ENCODE measurements at places on chromosomes 2 and 18.

DNA sequence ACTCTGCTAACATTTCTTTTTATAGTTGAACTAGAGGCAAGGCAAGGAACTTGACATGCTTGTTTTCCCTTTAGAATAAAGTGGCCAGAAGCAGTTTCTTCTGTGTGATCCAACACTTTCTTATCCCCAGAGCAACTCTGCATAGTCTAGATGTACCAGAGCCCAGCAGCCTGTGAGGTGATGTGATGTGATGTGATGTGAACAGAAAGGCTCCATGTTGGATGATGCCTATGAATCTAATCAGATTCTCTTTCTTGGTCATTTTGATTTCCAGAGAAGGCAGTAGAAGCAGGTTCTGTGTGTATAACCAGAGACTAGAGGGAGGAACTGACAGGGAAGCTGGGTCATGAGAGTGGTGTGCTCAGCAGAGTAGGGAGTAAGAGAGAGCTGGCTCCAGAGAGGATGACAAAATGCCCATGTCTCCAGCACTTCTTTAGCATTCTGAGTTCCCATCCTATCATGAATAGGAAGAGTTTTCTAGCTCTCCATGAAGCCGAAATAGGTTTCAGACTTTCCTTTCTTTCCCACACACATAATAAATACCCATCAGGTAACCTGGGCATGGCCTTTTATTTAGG is 31.0 kb upstream of the PTH2R start:
- no peak for DNase-seq

DNA sequence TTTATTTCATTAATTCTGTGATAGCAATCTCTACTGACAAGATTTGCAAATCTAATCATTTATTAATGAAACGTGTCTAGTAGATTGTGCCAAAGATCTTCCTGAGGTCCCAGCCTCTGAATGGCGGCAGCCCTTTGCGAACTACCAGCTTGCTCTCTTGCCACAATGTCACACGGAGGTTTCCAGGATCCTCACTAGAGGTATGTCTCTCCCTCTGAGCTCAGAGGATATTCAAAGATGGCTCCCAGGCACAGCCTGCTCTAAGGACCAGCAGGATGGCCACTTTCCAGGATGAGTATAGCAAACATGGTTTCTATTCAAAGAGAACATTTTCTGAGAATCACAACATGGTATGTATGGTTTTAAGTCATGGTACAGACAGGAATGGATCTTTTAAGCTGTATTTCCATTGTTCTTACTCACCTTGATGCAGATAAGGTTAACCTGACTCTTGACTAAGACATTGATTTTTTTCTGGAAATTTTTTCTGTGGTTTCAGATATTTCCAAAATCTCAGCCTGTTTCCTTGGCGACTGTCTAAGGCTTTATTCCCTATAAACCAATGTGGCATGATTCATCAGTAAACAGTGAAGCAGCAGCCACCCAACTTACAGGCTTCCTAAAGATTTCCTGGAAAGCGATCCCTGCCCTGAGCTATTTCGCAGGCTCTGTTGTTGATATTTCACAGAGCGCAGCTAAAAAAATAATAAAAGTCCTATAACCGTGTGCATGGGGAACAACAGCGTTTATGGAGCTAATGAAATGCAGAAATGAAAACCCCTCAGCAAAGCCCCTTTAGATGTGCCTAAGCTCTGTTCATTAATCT is 54.1 kb upstream of the KLF7 start:
- no peak for DNase-seq

GRCh38 chr2:73917696-73918207 is 8.9 kb upstream of the DGUOK start:
- no peak for DNase-seq

GRCh38 chr2:176117823-176118371 is 1.3 kb downstream of the HOXD10 start:
- no peak for DNase-seq

GRCh38 chr2:26376799-26377198 is 24.9 kb upstream of the DRC1 start:
- no peak for DNase-seq

DNA sequence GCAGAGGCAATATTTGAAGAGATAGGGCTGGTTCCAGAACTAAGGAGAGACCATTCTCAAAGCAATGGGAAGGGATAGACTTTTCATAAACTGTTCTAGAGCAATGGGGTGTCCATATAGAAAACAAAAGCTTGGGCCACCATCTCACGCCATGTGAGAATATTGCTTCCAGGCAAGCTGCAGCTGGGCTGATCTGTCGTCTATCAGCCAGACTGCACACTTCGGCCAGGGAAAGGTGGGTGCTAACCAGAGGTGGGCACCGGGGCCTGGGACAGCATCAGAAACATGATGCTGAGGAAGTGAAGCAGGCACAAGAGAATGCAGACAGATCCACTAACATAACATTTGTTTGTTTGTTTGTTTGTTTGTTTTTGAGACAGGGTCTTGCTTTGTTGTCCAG is 43.7 kb downstream of the MYO7B start:
- DNase-seq, result no peak

GRCh38 chr2:137696916-137697315 is 267.4 kb upstream of the HNMT start:
- DNase-seq, result no peak

GRCh38 chr2:236644502-236644911 is 74.9 kb downstream of the ACKR3 start:
- DNase-seq, result no peak

DNA sequence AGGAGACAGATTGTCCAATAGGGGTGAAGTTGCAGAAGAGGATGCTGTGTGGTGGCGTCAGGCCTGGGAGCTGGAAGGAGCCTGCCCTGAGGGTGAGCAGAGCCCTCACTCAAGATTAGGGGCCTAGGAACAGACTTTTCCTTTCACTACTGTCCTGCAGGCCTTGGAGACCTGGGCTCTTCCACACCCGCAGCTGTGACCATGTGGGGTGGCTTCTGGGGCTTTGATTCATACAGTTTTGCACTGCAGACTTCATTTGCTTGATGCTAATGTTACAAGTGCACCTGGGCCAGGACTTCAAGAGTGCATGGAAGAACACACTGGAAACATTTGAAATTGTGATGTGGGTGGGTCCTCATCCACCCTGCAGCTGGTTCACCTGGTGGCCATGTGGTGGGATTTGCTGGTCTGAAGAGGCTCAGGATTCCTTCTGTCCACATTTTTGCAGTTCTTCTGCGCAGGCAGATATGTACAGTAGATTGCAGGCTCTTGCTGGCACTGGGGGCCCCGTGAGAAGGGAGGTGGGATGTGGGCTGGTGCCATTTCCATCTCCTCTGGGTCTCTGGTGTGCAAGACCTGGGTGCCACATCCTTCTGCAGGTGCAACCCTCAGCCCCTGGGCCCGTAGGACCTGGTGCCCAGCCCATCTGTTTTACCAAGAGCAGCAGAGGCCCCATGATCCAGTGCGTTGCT is 9.9 kb downstream of the GLI2 start:
- no peak for DNase-seq

DNA sequence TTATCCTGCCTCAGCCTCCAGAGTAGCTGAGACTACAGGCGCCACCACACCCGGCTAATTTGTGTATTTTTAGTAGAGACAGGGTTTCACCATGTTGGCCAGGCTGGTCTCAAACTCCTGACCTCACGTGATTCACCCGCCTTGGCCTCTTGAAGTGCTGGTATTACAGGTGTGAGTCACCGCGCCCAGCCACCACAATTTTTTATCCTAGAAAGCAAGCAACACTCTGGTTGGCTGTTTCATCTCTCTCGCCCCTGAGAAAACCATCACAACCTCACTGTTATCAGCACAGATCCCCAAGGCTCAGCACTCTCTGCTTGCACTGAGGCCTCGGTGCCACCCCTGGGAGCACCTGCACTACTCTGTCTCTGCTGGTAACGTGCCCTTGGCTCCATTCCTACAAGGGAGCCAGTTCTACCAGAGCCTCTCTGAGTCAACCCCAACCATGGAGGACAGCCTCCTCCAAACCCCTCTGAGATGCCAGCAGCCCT is 134.8 kb upstream of the AGAP1 start:
- no peak for DNase-seq

- DNase-seq, result no peak
Measured at GRCh38 chr18:63869851-63870250, 17.7 kb upstream of the SERPINB2 start.

DNA sequence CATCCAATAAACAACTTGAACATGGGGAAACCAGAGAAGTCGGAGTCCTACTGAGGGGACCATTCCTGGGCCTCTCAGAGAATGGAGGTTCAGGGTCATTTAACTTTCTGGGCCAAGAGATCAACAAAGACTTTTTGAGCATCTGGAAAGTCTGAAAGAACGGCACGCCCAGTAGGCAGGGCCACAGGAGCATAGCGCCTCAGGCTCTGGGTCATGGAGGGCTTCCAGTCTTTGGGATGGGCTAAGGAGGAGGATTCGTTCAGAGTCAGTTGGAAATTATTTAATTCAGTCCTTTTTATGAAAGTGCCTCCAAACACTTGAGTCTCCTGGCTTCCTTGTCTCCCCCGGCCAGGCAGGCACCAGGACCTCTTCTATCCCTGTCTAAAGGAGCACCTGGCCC is 101.1 kb upstream of the GLI2 start:
- DNase-seq, result no peak

DNA sequence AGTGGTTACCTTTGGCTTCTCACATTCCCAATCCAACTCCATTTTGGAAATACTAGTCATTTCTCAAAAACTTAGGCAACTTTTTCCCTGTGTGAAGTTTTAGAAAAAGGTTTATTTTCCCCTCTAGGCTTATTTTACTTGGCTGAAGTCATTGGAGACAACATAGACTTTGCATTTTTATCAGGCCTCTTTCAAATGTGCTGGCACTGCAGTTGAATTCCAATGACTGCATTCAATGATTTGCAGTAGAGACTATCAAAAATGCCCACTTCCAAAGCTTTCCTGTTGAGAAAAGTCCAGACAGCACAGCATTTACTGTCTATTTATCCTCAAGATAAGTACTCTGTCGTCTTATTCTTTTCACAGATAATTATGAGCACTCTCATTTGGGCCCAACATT is 70.1 kb downstream of the ONECUT2 start:
- no peak for DNase-seq

- DNase-seq, result no peak
Measured at GRCh38 chr2:6008726-6009125, 316.5 kb downstream of the SOX11 start.

DNA sequence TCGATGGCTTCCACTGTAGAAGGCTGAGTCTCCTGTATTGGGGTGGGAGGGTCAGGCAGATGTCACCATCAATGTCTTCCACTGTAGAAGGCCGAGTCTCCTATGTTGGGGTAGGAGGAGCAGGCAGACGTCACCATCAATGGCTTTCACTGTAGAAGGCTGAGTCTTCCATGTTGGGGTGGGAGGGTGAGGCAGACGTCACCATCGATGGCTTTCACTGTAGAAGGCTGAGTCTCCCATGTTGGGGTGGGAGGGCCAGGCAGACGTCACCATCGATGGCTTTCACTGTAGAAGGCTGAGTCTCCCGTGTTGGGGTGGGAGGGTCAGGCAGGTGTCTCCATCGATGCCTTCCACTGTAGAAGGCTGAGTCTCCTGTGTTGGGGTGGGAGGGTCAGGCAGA is 117.5 kb upstream of the TPO start:
- no peak for DNase-seq

DNA sequence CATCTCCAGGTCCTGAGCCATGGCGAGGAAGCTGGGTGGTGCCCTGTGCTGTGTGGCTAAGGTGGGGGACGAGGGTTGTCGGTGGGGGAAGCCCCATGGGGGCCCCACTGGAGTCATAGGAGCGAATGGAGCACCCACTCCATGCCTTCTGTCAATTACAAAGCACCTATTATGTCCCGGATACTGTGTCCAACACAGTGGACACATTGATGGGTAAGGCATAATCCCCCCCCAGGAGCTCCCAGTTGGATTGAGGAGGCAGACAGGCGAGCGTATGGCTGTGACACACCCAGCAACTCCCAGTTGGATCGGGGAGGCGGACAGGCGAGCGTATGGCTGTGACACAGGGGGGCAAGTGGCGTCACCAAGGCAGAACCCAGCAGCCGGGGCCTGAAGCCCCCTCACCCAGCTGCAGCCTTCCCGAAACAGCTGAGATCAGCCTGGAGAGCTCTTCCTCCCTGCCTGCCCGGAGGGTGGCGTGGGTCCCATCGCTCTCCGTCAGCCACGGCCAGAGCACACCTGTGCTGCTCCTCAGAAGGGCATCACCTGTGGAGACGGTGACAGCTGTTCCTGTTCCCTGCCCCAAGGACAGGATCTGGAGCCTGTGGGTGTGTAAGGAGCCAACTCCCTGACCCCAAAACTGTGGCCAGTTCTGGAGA is 69.6 kb downstream of the HPCAL1 start:
- no peak for DNase-seq

DNA sequence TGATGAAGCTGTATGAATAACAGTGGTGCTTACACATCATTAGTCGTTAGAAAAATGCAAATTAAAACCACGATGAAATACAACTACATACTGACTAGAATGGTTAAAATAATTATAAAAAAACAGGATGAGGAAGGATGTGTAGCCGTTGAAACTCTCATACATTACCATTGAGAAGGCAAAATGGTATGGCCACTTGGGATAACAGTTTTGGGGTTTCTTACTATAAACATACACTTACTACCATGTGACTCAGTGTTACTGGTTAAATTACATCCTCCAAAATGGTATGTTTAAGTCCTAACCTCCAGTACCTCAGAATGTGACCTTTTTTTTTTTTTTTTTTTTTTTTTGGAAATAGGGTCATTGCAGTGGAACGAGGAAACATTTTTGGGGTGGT is 58.4 kb downstream of the UBE2E3 start:
- DNase-seq, result no peak

DNA sequence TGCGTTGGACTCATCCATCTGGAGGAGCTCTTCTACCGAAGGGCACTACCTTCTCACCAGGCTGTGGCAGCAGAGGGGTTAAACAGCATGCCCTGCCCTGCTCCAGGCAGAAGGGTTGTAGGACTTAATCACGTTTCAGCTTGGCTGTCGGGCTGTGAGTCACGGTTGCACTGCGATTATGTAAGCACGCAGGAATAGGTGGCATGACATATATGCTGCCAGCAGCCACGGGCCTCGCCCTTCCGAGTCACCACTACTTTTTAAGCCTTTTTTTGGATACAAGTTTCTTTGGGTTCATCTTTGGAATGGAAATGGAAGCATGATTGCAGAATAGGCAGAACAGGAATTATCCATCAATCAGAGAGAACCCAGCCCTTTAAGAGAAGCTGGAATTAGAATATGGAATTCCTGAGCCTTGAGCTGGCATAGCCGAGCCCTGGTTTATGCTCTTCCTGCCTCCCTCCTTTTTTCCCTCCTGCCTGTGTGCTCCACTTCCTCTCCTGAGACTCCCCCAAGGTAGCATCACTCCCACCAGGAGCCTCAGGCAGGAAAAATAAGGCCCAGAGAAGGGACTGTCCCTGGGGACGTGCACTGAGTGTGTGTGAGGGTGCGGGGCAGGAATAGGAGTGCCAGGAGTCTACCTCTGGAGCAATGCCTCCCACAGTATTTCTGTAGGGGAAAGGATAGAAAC is 86.8 kb downstream of the SEMA4F start:
- DNase-seq, result no peak

- DNase-seq, result no peak
Measured at GRCh38 chr2:143150287-143150686, 21.1 kb downstream of the ARHGAP15 start.

- DNase-seq, result no peak
Measured at GRCh38 chr2:118250463-118250862, 162.2 kb downstream of the INSIG2 start.
